ENCODE measurements at places on chromosomes 2 and 18. TPM values are rescaled to one million over a fixed set of nuclear protein-coding genes. Genes with fewer than 3 reads are reported as not detected.
A peak's percentile ranks its signal among the peaks of the same experiment; 100 is the strongest.

GRCh38 chr2:25521126-25521525 is 152.3 kb downstream of the DTNB start:
- H3K4me1 ChIP-seq = no peaks in the 10 kb centered on the region
- H3K36me3 ChIP-seq = no peaks in the 10 kb centered on the region
- no peak overlapping the region for H3K4me3 ChIP-seq
- DNase-seq = no peak
- no peaks in the 10 kb centered on the region for H3K27me3 ChIP-seq

DNA sequence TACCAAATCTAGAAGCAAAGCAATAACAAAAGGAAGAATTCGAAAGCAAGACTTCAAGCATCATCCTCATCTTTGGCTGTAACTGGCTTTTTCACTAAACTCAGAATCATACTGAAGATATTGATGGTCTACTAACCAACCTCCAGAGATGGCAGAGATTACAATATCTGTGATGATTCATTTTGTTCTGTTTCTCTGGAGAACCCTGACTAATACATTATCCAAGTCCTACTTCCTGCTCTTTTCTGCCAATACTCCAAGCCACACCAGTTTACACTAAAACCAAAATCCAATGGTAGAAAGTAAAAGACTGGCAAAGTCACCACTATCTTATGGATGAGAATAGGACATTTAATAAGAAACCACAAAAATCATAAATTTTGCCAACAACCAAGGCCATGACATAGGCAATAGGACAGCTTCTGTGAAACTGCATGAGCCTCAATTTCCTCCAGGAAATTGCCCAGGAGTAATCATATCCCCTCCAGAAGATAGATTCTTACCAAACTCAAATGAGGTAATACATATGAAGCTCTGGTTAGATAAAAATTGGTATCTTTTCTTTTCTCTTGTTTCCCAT is 159.8 kb downstream of the METTL4 start:
- no peaks in the 10 kb centered on the region for H3K4me1 ChIP-seq
- no peak overlapping the region for H3K27ac ChIP-seq
- no peak for DNase-seq
- no peaks in the 10 kb centered on the region for H3K27me3 ChIP-seq
- H3K4me3 ChIP-seq = no peak overlapping the region

DNA sequence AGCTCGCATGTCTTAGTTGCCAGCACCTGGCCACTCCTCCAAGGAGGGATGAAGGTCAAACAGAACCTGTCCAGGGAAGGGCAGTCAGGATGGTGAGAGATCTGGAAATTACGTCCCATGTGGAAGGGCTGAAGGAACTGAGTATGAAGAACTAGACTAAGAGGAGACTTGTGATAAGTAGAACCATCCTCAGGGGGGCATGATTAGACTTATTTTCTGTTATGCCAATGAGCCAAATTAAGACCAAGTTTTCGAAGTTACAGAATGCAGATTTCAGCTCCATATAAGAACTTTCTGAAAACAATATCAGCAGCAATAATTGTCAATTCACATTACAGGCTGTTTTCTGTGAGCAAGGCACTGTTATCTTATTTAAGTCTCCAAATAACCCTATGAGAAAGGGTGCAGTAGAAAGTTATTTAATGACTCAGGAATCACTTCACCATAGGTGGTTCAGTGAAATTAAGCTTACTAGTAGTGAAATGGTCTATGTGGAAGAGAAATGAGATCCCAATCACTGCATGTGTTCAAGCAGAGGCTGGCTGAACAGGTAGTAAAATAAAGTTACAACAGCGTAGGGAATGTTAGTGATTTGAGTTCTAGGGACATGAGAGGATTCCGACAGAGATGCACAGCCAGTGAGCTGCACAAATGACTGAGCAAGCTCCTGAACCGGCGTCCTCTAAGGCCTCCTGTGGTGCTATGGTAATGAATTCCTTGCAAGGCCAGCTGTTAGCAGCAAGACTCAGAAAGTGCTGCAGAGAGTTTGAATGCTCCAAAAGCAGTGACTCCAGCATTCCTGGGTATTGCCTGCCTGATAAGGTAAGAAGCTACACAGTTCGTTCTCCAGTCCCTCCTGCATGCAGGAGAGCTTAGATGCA is 4.5 kb upstream of the DYM start:
- no peaks in the 10 kb centered on the region for H3K27me3 ChIP-seq
- H3K36me3 ChIP-seq = no peaks in the 10 kb centered on the region
- DNase-seq = no peak
- H3K4me1 ChIP-seq = no peaks in the 10 kb centered on the region
- H3K27ac ChIP-seq = no peak overlapping the region

GRCh38 chr2:18046558-18047212 is 168.2 kb downstream of the KCNS3 start:
- H3K4me3 ChIP-seq = no peak overlapping the region
- H3K27ac ChIP-seq = peak overlapping the region; percentile 72
- no peaks in the 10 kb centered on the region for H3K27me3 ChIP-seq

DNA sequence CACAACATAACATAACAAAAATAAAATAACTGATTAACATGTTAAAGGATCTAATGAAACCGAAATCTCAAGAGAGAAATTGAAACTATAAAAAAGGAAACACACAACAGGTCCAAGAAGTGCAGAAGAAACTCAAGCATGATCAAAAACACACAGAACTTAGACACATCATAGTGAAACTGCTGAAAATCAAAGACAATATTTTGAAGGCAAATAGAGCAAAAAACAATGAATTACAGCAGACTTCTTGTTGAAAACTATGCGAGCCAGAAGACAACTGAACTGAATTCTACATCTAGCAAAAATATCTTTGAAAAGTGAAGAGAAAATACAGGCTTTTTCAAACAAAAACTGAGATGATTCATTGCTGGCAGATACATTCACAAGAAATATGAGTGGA is 61.3 kb downstream of the UGP2 start:
- no peak overlapping the region for H3K4me3 ChIP-seq
- H3K27ac ChIP-seq = no peak overlapping the region
- no peak for DNase-seq

DNA sequence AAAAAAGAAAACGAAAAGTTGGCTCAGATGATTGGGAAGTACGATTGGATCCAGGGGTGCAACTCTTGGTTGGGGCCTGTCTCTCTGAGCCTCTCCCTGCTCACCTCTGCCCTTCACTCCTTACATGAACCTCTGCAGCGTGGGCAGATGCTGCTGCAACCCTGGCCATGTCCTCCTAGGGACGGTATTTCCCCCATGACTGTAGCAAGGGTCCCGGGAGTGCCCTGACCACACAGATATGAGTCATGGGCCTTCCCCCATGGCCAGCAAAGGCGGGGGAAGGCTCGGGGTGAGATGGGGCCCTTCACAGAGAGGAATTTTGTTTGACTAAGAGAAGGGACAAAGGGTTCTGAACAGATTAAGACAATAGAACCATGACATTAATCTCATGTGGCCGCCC is 129.0 kb downstream of the NCK2 start:
- DNase-seq = no peak
- peaks cover 48% of the 10 kb centered on the region for H3K4me1 ChIP-seq

DNA sequence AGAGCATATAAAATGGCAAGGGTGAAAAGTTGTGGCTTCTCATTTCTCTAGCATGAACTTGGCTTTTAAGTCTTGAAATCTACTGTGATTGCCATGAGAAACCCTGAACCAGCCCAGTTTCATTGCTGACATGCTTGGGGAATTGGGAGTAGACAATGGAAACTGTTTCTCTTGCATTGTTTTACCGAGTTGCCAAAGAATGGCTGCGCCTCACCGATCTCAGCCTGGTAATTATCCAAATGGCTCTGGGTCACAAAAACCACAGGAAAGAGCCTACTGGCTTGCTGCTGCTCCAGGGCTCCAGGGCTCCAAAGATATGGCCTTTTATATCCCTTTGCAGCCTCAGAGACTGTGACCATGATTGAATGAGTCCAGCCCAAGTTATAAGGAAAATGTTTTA is 310.4 kb upstream of the NT5C1B start:
- DNase-seq = peak; percentile 14
- H3K36me3 ChIP-seq = no peaks in the 10 kb centered on the region
- no peak overlapping the region for H3K4me3 ChIP-seq
- H3K27ac ChIP-seq = peak overlapping the region; percentile 23

DNA sequence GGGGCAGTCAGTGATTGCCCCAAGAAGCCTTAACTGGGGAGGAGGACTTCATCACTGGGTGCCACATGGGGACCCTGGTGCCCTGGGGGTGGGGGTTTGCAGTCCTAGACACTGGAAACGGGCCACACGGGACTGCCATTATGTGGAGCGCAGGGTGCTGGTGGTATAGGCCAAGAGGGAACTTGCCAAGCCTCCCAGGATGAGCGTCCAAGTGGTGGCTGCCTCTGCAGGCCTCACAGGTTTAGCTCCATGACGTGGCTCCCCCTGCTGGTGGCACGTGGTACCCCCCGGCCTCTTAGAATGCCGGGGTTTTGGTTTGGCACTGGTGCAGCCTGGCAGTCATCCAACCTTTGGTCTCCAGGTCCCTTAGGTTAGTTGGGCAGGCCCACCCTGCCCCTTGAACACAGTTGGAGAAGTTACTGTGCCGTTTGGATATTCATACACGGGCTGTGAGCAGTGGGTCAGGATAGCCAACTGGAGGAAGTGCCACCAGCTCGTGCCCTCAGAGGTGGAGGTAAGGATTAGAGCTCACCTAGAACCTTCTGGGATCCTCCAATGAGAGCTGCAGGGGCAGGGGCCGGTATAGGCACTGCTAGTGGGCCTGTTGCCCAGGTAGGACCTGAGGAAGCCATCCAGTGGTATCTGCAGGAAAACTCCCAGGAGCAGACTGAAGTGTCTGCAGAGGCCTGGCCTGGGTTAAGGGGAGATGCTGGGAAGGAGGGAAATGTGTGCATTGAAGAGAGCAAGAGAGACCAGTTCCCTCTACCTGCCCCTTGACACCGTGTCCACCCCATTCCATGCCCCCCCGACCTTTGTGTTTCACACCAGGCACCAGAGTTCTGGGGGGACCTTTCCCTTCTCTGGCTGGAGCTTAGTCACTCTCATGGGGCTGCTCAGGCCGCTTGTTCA is 5.7 kb downstream of the PTMA start:
- no peaks in the 10 kb centered on the region for H3K27me3 ChIP-seq
- DNase-seq = peak; percentile 89
- no peak overlapping the region for H3K4me3 ChIP-seq
- peak overlapping the region; percentile 71 for H3K27ac ChIP-seq
- H3K4me1 ChIP-seq = peaks cover 39% of the 10 kb centered on the region

DNA sequence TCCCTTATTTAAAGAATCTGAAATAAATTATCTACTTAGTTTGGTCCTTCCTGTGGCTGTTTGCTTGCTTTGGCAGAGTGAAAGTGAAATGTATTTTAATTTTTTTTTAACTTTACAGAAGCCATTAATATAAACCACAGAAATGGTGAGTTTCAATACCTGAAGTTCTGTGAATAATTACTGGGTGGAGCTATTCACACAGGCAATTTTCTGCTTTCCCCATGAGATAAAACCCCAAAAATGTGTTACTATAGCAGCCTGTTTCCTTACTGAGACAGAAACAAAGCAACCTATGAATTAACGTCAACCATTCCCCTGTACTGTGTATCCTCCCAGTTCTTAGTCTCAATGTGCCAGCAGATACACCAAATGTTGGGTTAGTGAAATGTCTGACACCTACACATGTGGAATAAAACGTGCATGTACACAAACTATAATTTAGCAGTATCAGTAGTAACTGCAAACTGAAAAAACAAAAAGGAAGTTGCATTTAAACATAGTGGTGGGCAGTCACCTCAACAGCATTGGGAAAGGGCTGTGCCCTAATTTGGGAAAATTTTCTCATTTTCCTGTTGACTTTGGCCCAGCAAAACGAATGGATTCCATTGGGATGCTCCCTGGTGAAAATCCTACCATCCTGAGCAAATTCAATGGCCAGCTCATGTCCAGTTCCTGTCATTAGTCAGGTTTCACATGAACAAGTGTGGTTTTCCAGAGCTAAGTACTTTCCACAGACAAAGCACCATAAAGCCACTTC is 73.1 kb upstream of the RMDN2 start:
- H3K36me3 ChIP-seq = no peaks in the 10 kb centered on the region
- DNase-seq = no peak
- no peak overlapping the region for H3K4me3 ChIP-seq
- H3K4me1 ChIP-seq = peaks cover 20% of the 10 kb centered on the region

DNA sequence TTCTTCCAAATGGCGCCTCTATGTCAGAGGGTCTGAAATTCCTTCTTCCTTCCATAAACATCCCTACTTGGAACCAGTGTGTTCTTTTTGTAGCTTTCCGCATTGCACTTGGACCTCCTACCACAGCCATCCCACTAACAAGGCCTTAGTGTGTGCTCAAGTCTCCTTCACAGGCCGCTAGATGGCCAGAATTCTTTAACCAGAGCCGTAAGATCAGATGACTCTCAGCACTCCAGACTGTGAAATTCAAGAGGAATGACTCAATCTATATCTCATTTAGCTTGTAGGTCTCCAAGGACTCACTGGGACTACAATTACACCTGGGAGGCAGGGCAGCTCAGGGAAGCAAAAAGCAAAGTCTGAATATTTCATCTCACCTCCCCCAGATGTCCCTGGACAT is 298.9 kb downstream of the EIPR1 start:
- no peaks in the 10 kb centered on the region for H3K4me1 ChIP-seq
- H3K27ac ChIP-seq = no peak overlapping the region
- DNase-seq = no peak

DNA sequence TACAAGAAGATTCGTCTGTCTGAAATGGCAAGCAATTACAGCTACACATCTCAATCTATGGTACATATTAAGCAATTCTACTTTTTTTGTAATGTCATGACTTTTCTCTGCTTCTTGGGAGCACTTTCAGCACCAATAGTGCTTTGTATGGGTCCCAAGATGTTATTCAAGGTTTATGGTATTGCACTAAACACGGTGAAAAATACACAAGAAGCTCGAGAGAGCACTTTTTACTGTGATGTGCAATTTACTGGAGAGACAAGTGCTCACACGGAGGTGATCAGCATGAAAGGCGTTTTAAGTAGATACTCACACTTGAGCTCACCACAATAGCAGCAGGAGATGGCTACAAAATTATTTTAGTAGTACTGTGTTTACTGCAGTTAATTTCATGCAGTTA is 783.6 kb downstream of the CBLN2 start:
- no peak overlapping the region for H3K4me3 ChIP-seq
- no peaks in the 10 kb centered on the region for H3K27me3 ChIP-seq
- H3K36me3 ChIP-seq = no peaks in the 10 kb centered on the region
- no peaks in the 10 kb centered on the region for H3K4me1 ChIP-seq

- H3K4me3 ChIP-seq = no peak overlapping the region
- no peak overlapping the region for H3K27ac ChIP-seq
- no peaks in the 10 kb centered on the region for H3K36me3 ChIP-seq
- H3K4me1 ChIP-seq = no peaks in the 10 kb centered on the region
Observed at GRCh38 chr2:603427-603826, 73.8 kb downstream of the TMEM18 start.

GRCh38 chr2:212713681-212714080 is 175.1 kb upstream of the ERBB4 start:
- no peaks in the 10 kb centered on the region for H3K27me3 ChIP-seq
- no peak overlapping the region for H3K27ac ChIP-seq
- no peak overlapping the region for H3K4me3 ChIP-seq
- no peaks in the 10 kb centered on the region for H3K36me3 ChIP-seq
- no peaks in the 10 kb centered on the region for H3K4me1 ChIP-seq

Gene UGT1A10
- total RNA-seq = 0.12 TPM

Gene VAMP8
- total RNA-seq = 8.4 TPM

Gene RSAD2
- total RNA-seq = 1.2 TPM

Gene SRD5A2
- not detected for total RNA-seq

All from gastrocnemius medialis (tissue), 4 donors.